ENCODE measurements at places on chromosomes 4 and X.

GRCh38 chrX:11347300-11347699 lies 54.1 kb downstream of the AMELX start:
- DNase-seq = no peak

GRCh38 chrX:50927127-50927526 lies 16.6 kb downstream of the BMP15 start:
- no peak for DNase-seq

DNA sequence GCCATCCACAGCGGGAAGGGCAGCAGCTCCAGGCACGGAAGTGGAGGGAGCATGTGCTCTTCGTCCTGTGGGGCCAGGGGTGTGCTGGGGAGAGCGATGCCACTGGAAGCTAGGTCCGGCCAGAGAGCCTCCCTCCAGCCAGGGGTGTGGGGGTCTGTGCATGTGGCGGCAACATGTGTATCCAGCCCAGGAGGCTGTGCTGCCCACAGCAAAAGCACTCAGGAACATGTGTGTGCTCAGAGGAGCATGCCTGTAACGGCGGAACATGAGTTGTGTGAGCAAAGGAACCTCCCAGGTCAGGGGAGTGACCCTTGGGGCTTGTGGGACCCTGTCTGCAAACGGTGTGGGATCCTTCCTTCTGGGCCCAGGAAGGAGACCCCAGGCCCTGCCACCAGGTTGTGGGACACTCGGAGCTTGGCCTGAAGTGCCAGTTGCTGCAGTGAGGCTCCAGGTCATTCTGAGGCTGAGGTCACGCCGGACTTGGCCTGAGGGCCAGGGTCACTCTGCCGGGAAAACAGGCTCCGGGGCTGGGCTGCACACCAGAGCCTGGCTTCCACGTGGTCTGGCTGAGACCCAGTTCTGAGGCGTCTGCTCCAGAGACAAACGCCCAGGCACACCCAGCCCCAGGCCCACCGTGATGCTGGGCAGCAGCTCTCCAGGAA lies 37.2 kb downstream of the CPLX1 start:
- no peak for DNase-seq

DNA sequence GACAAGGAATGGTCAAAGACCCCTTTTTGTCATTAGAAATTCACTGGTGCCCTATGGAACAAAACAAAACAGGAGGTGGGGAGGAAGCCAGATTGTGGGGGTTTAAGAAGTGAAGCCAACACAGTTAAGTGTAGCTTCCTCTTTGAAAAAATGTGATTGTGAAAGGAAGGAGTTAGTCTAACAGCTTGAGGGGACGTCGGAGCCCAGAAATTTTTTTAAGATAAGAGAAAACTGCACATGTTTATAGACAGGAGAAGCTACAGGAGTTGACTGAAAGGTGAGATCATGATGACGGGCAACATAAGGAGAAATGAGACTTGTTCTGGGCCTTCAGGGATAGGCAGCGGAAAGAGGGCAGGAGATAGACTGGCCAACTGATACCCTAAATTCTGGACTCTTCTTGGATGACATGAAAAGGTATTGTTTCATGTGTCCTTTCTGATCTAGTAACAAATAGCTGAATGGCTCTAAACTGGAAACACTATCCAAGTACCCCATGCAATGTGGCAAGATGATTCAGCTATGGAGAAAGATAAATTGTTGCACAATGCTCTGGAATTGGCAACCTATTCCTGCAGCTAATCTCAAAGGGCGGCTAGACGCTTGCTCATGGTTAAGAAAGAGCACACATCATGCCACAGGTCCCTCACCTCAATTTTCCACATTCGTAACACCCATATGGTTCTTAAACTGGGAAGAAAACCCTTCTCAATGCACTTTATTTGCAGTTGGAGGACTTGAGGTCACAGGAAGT lies 3.7 kb upstream of the HDAC8 start:
- DNase-seq = no peak

- no peak for DNase-seq
Measured at GRCh38 chr4:30450474-30450873, 269.7 kb upstream of the PCDH7 start.

All from hypothalamus (tissue), 51 donors.